ENCODE measurements at places on chromosomes 2 and 18.

GRCh38 chr2:127429291-127429690 is 11.1 kb downstream of the PROC start:
- no peak for DNase-seq

DNA sequence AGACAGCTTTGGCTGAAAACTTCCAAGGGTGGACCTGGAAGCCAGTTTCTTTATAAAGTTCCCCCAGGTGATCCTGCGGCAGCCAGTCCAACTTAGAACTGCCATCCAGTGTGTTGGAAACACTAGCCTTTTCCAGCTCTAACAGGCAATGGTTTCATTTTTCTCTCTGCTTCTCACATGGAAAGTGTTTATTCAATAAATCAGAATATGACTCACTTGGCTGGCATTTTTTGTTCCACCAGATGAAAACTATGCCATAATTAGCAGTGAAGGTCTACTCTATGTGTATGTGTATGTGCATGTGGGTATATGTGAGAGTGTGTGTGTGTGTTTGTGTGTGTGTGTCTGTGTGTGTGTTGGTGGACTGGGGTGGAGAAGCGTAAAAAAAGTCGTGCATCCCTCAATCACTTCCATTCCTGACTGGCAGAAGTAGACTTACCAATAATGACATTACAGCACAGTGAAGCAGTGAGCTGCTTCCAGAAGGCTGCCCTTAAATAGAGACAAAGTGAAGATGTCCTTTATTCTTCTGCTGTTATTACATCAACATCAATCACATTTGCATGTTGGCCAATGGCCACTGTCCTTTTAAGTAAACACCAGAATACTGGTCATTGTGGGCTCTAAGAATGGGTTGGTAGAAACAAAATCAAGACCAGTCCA is 90.9 kb upstream of the SETBP1 start:
- no peak for DNase-seq

- DNase-seq = no peak
These were observed 33.8 kb downstream of the PROC start for GRCh38 chr2:127451981-127452380.

DNA sequence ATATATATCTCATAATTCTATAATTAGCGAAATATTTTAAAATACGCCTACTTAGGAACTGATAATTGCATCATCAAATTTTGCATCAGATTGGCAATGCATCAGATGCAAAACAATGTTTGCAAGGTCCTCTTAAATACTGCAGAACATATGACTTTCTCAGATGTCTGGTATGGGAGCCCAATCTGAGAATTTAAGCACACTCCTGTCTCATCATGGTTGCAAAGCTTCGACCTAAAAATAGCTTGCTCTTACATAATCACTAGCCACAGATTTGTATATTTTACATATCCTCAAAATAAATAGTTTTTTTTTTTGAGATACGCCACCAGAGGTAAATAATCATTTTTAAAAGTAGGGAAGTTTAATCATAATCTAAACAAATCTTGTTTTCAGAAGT is 123.2 kb downstream of the CABYR start:
- DNase-seq = no peak

DNA sequence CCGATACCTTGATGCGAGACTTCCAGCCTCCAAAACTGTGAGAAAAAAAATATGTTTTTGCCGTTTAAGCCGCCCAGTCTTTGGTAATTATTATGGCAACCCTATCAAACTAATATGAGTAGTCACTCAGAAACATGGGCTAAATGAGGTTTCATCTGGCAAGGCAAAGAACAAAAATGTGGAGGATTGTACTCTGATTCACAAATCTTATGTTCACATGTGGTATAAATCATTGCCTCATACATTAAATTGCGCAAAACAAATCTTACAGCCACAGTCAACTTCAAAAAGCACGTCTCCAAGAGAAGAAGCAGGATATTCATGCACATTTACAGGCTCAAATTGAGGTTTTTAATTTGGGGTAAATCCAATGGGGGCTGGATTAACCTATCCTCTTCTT is 1435.4 kb upstream of the LRRTM1 start:
- no peak for DNase-seq

All from effector memory CD4-positive, alpha-beta T cell (primary cell).